ENCODE measurements at places on chromosomes 1 and 21. TPM values are rescaled to one million over a fixed set of nuclear protein-coding genes. Genes with fewer than 3 reads are reported as not detected.
A peak's percentile ranks its signal among the peaks of the same experiment; 100 is the strongest.

GRCh38 chr1:16115468-16115983 is 40.3 kb downstream of the EPHA2 start:
- H3K27ac ChIP-seq: peak overlapping the region; percentile 99
- H3K4me3 ChIP-seq: peak overlapping the region; percentile 35
- H3K4me1 ChIP-seq: peaks cover 74% of the 10 kb centered on the region
- no peaks in the 10 kb centered on the region for H3K27me3 ChIP-seq
- no peaks in the 10 kb centered on the region for H3K36me3 ChIP-seq

DNA sequence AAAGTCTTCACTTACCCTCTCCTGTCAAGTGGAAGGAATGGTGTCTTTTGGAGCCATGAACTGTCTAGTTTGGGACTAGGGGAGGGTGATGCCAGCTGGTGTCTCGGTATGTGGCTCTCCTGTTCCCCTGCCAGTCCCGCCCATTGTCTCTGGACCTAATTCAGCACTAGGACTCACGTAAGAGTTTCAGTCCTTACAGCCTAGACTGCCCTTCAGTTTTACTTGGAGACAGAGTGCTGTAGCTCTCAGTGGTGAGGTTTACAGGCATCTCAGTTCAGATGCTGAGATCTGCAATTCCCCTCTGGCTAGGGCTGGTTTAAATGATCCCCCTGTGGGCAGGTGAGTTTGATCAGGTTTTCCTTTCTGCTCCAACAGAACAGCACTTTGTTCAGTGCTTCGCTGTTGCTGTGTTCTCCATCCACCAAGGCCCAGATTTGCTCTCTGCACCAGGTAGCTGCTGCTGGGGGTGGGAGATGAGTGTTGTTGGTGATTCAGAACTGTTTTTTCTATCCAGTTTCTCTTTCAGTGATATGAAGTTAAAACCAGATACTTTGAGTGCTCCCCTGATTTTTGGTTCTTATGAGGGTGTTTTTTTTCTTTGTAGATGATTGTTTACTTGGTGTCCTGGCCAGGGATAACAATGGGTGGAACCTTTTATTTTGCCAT is 198.3 kb upstream of the RNPC3 start:
- no peak for DNase-seq
- no peaks in the 10 kb centered on the region for H3K4me1 ChIP-seq
- H3K27ac ChIP-seq: no peak overlapping the region
- no peaks in the 10 kb centered on the region for H3K36me3 ChIP-seq

DNA sequence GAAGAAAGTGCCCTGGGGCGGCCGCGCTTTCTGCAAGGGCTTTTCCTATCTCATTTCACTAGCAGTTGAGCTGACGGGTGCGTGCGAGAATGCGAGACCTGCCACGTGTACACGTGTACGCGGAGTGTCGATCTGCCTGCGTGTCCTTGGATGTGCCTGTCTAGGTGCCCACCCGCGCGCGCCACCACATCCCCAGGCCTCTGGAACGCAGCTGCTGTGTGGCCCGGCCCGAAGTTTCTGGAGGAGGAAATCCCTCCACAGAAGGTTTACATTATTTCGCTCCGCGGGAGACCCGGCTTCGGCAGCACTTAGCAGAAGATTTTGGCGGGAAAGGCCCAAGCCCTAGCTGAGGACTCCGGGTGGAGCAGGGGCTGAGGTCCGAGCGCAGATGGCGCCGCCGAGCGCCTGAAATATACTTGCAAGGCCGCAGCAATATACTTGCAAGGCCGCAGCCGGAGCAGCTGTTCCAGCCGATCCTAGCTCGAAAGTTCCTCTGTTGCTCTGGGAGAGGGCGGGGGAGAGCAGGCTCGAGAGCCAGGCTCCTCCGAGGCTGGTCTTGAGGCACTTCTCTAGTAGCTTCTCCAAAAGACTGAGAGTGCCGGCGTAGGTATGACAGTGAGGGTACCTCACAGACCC is 3.9 kb downstream of the TBX15 start:
- no peak overlapping the region for H3K4me3 ChIP-seq
- peak; percentile 77 for DNase-seq
- peaks cover 13% of the 10 kb centered on the region for H3K4me1 ChIP-seq
- H3K27ac ChIP-seq: no peak overlapping the region
- no peaks in the 10 kb centered on the region for H3K36me3 ChIP-seq

GRCh38 chr1:206911064-206911663 is 10.6 kb downstream of the FCMR start:
- no peak overlapping the region for H3K4me3 ChIP-seq
- peak; percentile 61 for DNase-seq
- H3K36me3 ChIP-seq: no peaks in the 10 kb centered on the region
- H3K27ac ChIP-seq: no peak overlapping the region
- peaks cover 4% of the 10 kb centered on the region for H3K4me1 ChIP-seq
- H3K27me3 ChIP-seq: peaks cover 62% of the 10 kb centered on the region

DNA sequence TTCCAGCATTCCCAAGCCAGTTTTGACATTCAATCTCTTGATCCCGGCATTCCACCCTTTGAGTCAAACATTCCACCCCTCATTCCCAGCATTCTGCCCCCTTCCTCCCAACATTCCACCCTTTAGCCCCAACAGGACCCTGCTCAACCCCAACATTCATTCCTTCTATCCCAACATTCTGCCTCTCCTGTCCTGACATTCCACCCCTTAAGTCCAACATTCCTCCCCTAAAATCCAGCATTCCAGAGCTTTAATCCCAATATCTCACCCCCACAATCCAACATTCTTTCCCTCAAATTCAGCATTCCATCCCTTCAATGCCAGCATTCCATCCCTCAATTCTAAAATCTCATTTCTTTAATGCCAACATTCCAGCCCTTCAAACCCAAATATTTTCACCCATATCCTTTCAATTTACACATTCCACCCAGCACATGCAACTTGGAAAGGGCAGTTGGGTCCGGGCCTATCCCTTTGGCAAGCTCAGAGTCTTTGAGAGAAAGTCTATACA is 22.9 kb downstream of the DDX20 start:
- H3K27me3 ChIP-seq: no peaks in the 10 kb centered on the region
- H3K36me3 ChIP-seq: no peaks in the 10 kb centered on the region
- peak overlapping the region; percentile 29 for H3K27ac ChIP-seq
- DNase-seq: peak; percentile 60
- H3K4me1 ChIP-seq: no peaks in the 10 kb centered on the region
- H3K4me3 ChIP-seq: no peak overlapping the region

DNA sequence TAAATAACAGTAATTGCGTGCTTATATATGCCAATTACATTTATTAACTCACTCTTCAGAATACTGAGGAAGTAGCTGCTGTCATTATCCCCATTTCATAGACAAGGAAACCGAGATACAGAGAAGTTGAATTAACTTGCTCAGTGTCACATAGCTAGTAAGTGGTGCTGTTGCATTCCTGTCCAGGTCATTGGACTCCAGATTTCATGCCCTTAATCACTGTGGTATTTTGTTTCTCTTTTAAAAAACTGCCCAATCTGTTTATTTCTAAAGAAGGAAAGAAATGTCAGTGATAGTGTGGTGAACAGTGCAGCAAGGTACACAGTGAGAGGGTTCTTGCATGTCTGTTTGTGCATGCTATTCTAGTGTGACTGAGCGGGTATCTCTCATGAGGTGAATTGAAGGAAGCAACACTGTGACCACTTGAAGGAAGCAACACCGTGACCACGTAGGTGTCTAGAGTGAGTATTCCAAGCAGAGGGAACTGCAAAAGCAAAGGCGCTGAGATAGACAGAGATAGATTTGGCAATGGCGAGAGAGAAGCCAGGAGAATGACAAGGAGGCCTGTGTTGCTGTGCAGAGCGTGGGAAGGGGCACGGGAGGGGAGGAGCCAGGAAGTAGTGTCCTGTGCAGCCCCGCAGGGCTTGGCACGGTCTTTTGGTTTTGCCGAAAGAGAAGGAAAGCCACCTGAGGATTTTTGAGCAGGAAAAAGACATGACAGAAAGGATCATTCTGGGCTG is 95.9 kb downstream of the CAMTA1 start:
- no peak overlapping the region for H3K27ac ChIP-seq
- no peaks in the 10 kb centered on the region for H3K27me3 ChIP-seq
- H3K36me3 ChIP-seq: no peaks in the 10 kb centered on the region

- H3K4me3 ChIP-seq: no peak overlapping the region
- peaks cover 8% of the 10 kb centered on the region for H3K4me1 ChIP-seq
- no peaks in the 10 kb centered on the region for H3K36me3 ChIP-seq
- no peak overlapping the region for H3K27ac ChIP-seq
- no peaks in the 10 kb centered on the region for H3K27me3 ChIP-seq
- DNase-seq: no peak
These were observed 12.4 kb downstream of the SKI start for GRCh38 chr1:2240270-2241156.

DNA sequence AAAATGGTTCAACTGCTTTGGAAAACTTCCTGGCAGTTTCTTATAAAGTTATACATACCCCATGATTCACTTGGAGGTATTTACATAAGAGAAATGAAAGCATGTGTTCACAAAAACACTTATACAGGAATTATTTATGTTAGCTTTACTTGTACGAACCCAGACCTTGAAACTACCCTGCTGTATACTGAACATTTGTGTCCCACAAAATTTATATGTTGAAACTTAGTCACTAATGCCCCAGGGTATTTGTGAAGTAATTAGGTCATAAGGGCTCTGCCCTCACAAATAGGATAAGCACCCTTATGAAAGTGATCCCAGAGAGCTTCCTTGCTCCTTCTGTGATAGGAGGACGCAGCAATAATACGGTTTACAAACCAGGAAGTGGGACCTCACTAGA is 42.7 kb upstream of the B3GALT2 start:
- H3K4me3 ChIP-seq: no peak overlapping the region
- H3K27me3 ChIP-seq: no peaks in the 10 kb centered on the region
- no peaks in the 10 kb centered on the region for H3K36me3 ChIP-seq
- no peak for DNase-seq
- H3K4me1 ChIP-seq: no peaks in the 10 kb centered on the region

GRCh38 chr21:26461500-26461899 is 111.6 kb downstream of the CYYR1 start:
- H3K4me3 ChIP-seq: no peak overlapping the region
- DNase-seq: no peak

Gene C8B
- not detected for total RNA-seq

Gene RIMKLA
- 5.4 TPM for total RNA-seq
